ENCODE measurements at places on chromosomes 4 and X.

DNA sequence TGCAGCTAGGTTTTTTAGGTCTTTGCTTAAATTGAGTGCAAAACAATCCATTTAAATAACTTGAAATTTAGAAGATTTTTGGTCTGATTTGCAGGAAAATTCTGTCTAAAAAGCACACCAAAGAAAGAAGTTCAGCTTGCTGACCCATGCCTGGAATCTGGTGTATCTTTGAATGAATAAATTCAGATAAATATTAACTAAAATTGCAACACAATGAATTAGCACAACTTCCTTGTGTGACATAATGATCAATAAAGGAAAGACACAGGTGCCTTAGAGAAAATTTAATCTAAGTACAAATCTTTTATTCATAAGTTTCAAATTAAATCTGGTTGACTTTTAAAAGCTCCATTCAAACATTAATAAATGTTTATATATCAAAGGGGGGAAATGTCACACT, 791.5 kb upstream of the LCORL start:
- no peak for DNase-seq

DNA sequence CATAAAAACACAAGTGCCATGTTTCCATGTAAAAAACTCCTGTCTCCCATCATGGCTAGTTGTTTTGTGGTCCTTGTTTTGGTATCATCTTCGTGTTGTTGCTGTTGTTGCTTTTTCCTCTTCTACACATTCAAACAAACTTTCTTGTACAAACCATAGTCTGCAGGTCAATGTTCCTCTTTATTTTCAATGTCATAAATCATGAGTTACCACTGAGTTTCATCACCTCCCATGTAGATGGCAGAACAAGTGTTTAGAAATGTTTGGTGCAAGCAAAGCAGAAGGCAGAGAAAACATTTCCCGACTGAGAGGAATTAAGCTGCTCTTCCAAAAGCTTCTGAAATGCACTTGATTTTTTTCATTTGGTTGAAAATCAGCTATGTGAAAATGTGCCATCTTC, 166.0 kb downstream of the ANTXR2 start:
- DNase-seq: no peak

DNA sequence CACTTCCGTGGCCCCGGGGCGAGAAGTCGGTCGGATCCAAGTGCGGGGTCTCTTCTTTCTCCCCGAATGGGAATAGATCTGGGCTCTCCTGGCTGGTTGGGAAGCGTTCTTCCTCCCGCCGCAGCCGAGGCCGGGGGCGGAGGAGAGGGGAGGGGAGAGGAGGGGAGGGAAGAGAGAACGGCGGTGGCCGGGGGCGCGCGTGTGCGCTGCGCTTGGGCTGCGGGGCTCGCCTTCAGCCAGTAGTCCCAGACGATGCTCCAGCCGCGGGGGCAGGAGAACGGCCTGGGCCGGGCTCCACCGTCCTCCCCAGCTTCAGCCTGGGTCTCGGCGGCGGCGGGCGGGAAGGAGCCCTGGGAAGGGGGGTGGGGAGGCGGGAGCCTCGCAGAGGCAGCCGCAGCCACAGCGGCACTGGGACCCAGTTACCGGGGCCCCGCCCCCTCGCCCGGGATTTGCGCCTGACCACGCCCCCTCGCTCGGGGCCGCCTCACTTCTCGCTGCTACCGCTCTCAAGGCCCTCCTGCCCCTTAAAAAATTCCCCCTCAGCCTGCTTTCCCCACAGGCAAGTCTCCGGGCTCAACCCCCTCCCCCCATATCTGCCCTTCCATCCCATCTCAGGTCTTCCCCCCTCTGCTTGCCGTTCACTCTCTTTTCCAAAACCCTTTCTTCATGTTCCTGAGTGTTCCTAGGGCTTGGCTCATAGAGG, at the start of gene FGD1:
TSS of gene FGD1 (minus strand) at position 421 of the 703 bp plus-strand sequence. CDS start 802 bp downstream, outside the sequence.
- DNase-seq: no peak

GRCh38 chrX:25523574-25524540, 508.1 kb upstream of the ARX start:
- DNase-seq: no peak

DNA sequence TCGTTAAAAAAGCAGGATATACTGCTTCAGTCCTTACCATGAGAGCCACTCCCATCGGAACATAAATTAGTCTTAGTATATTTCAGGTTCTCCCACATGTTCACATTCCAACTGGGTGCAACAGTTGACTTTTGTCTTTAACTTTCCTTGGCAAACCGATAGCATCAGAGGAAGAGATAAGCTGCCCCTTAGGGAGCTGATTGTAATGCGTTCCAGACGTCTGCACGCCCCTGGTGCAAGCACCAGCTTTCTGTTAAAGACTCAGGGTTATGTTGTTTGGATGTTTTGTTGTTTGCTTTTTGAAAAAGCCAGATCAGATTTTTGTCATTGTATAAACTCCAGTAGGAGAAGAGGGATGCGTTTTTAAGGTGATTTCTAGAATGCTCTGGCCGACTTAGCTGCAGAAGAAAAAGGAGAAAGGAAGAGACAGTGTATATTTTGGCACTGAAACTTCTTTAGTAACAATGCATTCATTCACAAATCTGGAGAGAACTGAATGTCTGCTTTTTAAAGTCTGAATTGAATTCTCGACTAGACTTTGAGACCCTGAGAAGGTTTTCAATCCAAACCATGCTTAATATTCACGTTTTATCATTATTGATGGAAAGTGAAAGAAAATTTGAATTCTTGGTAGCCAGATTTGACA, 160.9 kb downstream of the CBR4 start:
- no peak for DNase-seq

DNA sequence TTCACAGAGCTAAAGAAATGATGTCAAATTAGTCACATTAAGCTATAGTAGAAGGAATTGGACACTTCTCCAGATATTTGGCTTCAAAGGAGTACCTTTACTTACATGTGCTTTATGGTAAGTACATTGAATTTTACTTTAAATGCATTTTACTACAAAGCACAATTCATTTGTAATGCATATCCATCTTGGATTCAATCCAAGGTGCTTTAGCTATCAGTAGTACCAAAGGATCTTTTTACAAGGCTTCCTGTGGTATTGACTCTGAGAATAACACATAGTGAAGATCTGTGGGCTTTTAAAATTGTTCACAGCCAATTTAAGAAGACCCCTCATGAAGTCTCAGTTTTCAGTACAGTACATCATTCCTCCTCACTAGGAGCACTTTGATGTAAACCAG, 13.2 kb downstream of the THAP6 start:
- no peak for DNase-seq

DNA sequence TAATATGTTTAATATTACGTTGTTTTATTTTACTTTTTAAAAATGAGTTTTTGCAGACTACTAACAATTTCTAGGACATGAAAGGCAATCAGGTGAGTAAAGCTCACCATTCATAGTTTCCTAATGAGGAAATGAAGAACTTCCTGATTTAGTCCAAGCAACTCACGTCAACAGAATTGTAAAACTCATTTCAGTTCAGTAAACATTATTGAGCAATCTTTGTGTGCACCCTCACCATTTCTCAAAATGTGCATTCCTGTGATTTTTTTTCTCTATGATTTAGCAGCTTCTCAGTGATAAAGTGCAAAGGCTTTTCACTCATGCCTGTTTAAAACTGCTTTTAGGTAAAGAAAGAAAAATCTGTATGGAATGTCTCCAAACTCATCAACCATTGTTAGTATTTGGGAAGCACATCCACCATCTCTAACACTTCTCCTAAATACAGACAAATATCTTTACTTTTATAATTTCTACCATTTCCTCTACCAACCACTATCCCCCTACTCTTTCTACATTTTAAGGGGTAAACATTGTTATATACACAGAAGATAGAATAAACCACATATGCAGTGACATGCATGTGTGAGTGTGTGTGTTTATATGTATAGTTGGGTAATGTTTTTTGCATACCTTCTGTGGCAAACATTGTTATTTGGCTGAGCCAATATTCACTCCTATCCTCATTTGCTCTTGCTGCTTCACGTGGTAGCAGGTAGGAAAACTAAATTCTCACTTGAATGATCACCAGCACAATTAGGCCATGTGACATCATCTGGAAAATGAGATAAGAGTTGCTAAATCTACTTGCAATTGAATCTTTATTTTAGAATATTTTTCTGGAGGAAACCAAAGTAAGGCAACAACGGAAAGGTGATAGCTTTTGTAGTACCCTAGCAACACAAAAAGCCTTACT, 54.7 kb upstream of the PRDM8 start:
- DNase-seq: no peak

- DNase-seq: no peak
Measured at GRCh38 chr4:106116025-106116424, 200.0 kb downstream of the TBCK start.

DNA sequence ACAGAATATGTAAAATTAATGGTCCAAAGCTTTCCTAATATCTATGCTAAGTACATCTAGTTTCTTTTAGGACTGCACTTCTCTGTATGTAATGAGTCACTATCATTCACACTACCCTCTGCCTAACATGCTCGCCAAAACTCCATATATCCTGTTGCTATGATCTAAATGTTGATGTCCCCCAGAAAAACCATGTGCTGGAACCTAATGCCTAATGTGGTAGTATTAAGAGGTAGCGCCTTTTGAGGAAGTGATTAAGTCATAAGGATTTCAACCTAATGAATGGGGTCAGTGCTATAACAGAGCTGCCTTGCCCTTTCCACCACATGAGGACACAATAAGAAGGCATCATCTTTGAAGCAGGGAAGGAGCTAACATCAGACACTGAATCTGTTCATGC, 34.9 kb upstream of the NFKB1 start:
- no peak for DNase-seq

- DNase-seq: no peak
Measured at GRCh38 chr4:90943311-90943710, 816.1 kb downstream of the CCSER1 start.

DNA sequence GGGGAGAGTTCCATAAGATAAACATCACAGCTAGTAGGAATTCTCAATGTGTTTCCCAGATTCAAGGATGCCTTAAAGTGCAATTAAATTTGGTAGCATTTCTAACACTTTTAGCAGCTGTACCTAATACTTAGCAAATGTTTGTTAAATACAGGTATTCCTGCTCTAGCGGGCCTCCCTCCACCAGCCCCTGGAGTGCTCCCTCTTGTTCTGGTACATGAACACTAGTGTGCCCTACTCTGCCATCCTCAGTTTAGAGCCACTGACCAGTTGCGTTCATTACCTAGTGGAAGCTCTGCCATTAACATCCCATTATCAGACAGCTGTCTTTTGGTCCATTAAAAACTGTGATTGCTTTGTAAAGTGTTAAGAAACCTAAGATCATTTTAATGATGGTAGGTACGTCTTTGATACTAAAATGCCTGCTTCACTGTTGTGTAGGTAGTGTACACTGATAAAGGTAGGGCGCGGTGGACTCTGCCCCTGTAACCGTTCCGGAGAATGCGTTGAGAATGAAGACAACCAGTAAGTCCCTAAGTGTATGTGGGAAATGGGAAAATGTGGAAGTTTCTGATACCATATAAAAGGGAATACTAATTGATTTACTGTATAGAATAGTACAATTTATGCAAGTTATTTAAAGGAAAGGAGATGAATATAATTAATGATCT, 21.7 kb downstream of the KIAA0232 start:
- no peak for DNase-seq

- no peak for DNase-seq
Measured at GRCh38 chrX:45622042-45622423, 421.4 kb upstream of the DIPK2B start.

DNA sequence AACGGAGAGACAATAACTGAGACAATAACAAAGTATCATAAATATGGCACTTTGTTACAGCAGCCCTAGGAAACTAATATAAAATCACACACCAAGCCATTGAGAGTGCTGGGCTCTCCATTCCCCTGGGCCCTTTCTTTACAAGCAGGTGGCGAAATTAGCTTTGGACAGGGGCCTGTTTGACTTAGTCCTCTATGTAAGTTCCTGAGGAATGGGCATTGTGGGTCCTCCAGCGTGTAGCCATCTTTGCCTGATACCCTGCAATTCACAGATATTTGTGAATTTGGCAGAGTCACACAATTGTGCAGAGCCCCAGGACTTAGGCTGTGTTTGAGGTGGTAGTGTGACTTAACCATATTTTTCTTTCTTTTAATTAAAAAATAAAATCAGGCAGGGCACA, 67.6 kb downstream of the BCOR start:
- DNase-seq: no peak

- DNase-seq: no peak
Measured at GRCh38 chrX:119095936-119096335, 23.1 kb downstream of the CT47C1 start.

DNA sequence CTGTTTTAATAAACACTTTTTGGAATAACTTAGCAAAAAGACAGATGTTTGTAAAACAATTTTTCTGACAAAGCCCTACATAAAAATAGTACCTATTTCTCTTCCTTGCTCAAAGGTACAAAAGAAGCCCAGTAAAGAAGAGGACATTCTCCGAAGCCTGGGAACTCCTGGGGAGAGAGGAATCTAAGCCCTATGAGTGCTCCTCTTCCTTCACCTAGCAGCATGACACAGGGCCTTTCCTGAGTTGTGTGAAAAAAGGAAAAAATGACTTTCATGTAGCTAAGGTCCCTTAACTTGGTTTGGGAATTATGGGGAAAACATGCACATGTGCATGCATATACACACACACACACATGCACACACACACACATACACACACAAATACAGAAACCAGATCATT, 586.9 kb downstream of the TMA16 start:
- DNase-seq: no peak

GRCh38 chr4:52982255-52982945, 120.3 kb downstream of the RASL11B start:
- DNase-seq: no peak

GRCh38 chr4:104973708-104974107, 173.0 kb upstream of the TET2 start:
- DNase-seq: no peak
